Cardiac septum (tissue), 1 donor: ENCODE measurements at places on chromosomes 3 and 15. TPM values are rescaled to one million over a fixed set of nuclear protein-coding genes. Genes with fewer than 3 reads are reported as not detected.

- no peak for DNase-seq
These were observed 28.5 kb upstream of the POLG start for GRCh38 chr15:89363133-89363532.

- no peak for DNase-seq
These were observed 116.5 kb downstream of the LPP start for GRCh38 chr3:188270423-188270972.

DNA sequence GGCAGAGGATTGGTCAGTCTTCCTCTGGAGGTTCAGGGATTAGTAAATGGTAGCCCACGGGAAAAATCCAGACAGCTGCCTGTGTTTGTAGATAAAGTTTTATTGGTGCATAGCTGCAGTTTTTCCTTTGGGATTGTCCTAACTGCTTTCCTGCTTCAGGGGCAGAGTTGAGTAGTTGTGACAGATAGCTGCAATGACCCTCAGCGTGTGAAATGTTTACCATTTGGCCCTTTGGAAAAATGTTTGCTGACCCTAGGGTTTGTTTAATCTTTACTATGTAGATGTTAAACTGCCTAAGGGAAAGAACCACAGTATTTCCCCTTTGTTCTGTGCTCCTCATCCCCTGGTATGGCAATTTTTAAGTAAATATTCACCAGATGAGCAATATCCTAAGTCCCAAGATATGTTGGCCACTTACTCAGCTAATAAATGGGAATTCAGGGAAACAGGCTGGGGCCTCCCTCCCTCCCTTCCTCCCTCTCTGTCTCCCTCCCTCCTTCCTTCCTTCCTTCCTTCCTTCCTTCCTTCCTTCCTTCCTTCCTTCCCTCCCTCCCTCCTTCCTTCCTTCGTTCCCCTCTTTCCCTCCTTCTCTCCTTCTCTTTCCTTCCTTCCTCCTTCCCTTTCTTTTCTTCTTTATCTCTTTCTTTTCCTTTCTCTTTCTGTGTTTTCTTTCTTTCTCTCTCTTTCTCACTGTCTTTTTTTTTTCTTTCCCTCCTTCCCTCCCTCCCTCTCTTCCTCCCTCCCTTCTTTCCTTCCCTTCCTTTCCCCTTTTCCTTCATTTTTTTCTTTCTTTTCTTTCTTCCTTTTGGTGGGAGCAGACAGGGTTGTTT lies 234.6 kb upstream of the BHLHE40 start:
- DNase-seq = peak; percentile 10

DNA sequence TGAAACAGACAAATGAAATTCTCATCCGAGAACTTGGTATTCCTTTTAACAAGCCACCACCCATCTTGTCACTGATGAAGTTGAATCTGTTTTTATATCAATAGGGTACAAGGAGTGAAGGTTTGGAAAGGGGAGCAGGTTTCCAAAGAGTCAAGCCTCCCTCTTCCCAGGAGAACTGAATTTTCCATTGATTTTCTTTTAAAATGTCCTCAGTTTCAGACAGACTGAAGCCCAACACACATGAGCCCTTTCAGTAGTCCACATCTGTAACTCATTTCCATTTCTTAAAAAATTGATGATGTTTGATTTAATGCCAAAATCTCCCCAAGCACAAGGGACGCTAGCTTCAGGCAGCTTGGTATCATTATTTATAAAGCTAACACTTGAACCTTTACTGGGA lies 187.7 kb downstream of the FOXB1 start:
- no peak for DNase-seq

- DNase-seq = no peak
These were observed 228.0 kb downstream of the MBNL1 start for GRCh38 chr3:152496716-152497115.

DNA sequence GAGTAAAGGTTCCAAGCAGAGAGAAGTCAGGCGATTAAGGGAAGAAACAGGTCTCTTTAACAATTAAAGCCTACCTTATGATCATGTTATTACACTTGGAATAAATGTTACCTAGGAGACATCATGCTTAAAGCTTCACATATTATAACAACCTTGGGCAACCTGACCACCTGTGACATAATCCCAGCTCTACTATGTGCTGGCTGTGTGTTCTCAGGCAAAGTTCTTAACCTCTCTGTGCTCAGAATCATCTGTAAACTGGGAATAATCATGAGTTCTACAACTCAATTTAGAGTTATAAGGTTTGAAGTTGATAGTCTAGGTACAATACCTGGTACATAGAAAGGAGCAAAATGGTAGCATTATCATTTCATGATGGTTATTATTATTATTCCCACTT lies 159.3 kb downstream of the MAGI1 start:
- no peak for DNase-seq

Gene GP9
- total RNA-seq = 0.27 TPM

Gene FETUB
- total RNA-seq = not detected

Gene PARP15
- total RNA-seq = 0.67 TPM

Gene NANOGP8
- total RNA-seq = not detected

Gene WNT5A
- 0.92 TPM for total RNA-seq
